ENCODE measurements at places on chromosomes 3 and 15.

- no peak for DNase-seq
Observed at GRCh38 chr15:100060276-100060926, 281.4 kb downstream of the ADAMTS17 start.

DNA sequence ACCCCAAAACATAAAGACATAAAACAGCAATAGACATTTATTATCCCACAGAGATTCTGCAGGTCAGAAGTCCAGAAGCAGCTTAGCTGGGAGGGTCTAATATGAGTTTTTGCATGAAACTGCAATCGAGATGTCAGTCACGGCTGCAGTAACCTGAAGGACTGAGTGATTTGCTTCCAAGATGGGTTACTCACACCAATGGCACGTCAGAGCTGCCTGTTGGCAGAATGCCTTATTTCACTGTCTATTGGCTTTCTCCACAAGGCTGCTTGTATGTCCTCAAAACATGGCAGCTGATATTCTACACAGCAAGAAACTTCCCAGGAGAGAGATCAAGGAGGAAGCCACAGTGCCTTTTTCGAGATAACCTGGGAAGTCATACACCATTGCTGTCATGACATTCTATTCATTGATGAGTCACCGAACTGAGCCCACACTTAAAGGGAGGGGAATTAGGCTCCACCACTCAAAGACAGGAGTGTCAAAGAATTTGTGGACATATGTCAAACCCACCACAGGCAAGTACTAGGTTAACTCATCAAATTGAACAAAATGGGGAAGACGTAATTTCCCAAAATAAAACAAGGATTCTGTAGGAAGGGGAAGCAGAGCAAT, 122.2 kb downstream of the SYNPR start:
- DNase-seq, result no peak

- no peak for DNase-seq
Observed at GRCh38 chr3:194220901-194221326, 85.0 kb downstream of the HES1 start.

GRCh38 chr3:51953445-51953844, 1.7 kb upstream of the GPR62 start:
- no peak for DNase-seq

DNA sequence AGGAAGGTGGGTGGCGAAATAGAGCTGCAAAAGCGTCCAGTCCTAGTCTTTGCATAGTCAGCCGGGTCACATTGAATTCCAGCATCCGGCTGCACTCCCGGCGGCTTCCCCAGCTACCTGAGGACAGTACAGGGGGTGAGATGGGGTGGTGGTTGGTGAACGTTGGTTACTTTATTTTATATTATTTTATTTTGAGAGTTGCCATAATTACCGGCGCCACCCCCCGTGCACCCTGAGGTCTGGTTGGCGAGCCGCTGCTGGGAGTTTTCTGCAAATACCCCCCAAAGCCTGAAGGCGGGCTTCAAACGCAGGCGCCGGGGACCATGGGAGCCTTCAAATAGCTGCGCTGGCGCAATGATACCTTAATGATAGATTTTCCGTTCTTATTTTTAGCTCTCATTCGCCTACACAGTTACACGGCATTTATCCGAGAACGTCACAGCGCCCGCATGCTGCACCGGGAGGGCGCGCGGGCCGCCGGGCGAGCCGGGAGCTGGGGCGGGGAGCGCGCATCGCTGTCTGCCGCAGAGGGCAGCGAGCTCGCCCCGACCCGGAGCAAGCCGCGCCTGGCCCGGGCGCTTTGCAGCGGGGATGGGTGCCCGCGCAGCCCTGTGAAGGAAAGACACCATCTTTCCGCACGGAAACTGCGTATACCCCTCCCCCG, 756 bp upstream of the RASGRF1 start:
- no peak for DNase-seq

GRCh38 chr3:110579840-110580550, 491.6 kb upstream of the NECTIN3 start:
- no peak for DNase-seq

DNA sequence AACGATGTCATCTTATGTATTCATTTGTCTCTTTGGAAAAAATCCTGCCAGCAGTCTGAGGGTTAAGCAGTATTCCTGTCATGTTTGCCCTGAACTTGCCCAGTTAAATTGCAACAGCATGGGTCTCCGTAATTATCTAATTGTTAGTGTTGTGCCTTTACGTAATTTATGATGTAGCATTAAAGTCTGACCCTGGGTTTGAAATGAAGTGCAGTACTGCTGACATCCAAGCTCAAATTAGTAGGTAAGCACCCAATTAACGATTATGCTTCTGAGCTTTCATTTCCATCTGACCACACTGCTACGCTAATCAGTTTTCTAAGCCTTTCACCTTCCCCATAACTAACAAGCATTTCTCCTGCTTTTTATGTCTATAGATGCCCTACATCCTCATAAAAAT, 241.8 kb downstream of the ARRDC4 start:
- DNase-seq, result no peak

GRCh38 chr3:81651139-81651538, 110.3 kb downstream of the GBE1 start:
- DNase-seq, result no peak

DNA sequence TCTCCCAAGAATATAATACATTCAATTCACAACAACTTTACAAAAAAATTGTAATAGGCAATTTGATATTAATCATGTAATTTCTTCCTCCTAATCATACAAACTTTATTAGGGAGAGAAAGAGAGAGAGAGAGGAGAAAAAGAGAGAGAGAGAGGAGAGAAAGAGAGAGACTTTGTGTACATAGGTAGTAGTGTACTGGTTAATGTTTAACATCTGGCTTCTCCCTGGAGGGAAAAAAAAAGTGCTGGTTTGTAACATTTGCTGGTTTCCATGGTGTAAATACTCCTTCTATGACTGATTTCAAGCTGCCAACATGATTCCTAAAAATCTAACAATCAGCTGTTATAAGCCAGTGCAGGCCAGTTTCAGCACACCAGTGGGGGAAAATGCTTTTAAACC, 98.0 kb upstream of the ARHGEF26 start:
- no peak for DNase-seq

DNA sequence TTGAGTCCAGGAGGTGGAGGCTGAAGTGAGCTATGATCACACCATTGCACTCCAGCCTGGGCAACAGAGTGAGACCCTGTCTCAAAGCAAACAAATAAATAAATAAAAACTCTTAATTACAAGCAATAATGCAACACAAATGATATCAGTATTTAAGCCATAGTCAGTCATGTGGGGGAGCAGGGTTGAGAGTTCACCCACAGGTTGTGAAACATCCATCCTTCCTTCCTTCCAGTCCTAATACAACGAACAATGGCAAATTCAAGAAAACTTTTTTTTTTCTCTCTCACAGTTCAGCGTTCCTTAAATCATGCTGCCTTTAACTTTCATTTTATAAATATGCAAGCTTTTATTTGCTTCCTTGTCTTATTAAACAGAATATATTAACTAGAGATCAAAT, 24.1 kb downstream of the ZNF592 start:
- no peak for DNase-seq

DNA sequence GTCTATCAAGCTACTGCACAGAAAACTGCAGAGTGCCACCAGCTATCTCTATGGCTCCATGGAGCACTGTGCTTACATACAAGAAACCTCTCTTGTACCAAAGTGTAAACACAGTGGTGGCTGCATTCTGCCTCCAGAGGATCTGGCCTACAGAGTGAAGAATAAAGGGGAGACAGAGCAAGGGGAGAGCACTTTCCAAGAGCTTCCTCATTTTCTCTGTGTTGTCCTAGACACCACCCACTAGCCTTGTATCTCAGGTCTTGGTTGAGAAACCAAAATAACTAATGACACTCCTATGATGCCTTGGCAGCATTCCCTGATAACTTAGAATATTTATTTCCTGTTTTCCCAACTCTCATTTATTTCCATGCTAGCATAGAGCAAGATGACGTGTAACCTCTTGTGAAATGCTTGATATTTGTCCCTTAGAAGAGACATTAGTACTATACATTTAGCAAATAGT, 56.9 kb upstream of the PHLDB2 start:
- no peak for DNase-seq

GRCh38 chr3:41881233-41881821, 80.6 kb downstream of the ULK4 start:
- DNase-seq, result no peak

DNA sequence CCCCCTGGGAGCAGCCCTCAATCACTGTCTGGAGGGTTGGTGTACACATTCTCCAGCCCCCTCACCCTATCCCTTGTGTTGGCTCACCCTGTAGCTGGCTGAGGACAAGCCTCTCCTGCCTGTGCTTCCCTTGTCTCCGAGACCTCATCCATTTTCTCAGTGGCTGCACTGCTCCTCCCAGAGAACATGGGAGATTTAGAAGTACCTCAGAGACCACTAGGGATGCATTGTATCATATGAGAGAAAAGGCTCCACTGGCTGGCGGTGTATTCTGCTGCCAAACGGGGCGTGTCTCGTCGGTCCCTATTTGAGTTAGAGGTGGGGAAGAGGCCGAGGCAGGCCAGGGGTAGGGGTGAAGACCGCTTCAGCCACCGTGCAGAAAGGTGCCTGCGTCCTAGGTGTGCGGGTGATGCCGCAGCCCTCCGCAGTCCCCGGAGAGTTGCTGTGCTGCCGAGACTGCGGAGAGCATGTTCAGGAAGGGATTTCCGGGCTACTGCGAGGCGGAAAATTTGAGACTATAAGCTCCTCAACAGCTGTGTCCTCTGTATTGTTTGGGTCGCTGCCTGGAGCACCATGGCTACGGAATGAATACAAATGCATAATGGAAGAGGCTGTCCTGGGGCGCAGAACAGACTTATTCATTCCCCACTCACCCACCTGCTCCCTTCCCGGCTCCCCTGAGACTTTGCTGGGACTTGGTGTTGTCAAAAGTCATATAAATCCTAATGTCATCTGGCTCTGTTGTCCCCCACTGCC, 43.8 kb downstream of the SPSB4 start:
- DNase-seq, result no peak

DNA sequence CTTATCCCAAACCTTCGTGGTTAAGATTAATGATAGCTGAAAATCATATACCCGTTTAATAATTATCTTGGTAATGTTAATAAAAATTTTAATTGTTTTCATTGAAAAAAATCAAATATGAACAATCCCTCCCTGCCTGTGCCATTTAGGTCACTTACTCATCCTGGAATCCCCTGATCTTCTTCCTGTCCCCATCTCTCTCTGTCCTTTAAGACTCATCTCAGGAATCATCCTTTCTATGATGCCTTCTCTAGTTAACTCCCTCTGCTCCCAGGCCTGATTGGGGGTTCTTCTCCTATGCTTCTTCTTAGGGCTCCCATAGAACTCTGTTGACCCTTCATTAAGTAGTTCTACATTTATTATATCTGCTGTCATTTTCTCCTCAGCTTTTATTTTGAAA, 91.6 kb downstream of the MBNL1 start:
- DNase-seq, result no peak

GRCh38 chr15:101579631-101580163, 72.5 kb downstream of the TM2D3 start:
- no peak for DNase-seq

- no peak for DNase-seq
Observed at GRCh38 chr15:56460071-56460470, 4.9 kb downstream of the MNS1 start.

GRCh38 chr3:122691195-122691594, 10.6 kb downstream of the PARP14 start:
- DNase-seq, result no peak

- DNase-seq, result no peak
Observed at GRCh38 chr15:81940467-81941451, 105.1 kb downstream of the MEX3B start.

DNA sequence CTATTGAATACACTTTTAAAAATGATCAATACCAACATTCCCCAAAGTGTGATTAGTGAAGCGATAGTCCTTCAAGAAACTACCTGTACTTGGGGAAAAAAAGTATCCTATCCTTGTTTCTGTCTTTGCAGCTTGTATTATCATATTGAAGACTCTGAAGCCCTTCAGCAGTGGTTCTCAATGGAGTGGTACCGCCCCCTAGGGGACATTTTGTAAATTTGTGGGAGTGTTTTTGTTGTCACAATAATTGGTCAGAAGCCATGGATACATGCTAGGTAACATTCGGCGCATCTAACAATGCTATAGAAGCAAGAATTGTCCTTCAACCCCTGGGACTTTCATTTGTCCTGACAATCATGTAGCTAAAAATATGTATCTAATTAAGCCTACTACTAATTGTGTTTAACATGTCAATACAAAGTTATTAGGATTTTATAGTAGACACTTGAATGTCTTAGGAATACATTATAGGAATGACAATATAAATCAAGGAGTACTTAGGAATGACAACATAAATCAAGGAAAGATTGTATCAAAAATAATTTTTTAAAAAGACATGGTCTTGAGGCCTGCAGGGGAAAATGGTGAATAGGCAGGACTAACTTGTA, 53.7 kb downstream of the NMD3 start:
- peak; percentile 45 for DNase-seq

DNA sequence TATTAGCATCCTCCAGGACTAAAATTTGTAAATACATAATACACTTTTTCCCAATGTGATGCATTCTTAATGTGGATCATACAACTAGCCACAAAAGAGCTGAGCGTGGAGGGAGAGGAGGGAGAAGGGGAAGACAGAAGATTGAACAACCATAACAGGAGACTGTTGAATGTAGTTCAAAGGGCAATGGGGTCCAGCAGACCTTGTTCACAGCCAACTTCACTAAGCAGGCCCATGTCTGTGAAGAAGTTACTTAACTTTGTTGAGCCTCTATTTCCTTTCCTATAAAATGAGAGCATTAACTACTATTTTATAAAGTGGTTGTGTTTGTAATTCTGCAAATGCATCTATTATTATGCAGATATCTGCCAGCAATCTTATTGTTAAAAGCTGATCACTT, 13.3 kb downstream of the NCEH1 start:
- no peak for DNase-seq

- DNase-seq, result no peak
Observed at GRCh38 chr3:85005946-85006345, 47.2 kb downstream of the CADM2 start.

GRCh38 chr15:22904736-22905135, 66.3 kb downstream of the NIPA2 start:
- no peak for DNase-seq

GRCh38 chr15:41981371-41982132, 9.2 kb upstream of the EHD4 start:
- DNase-seq, result no peak

- DNase-seq, result no peak
Observed at GRCh38 chr3:180116658-180117057, 79.9 kb upstream of the PEX5L start.

DNA sequence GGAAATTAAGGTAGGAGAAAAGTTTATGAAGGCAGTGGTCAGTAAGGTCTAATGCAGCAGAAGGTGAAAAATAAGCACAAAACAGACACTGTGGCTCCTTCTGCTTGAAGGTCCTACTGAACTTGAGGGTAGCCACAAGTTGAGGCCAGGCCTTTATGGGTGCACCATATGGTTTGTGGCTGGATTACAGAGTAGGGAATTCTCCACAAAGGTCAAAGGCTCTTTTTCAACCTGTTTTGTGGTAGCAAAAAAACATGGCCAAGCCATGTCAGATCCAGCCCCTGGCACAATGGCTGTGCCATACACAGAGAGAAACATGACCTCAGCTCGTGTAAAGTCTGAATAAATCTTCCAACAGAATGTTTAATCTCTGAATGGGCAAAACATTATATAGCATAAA, 214.0 kb downstream of the SATB1 start:
- DNase-seq, result no peak
